Memory B cell (primary cell): ENCODE measurements at places on chromosomes 7 and 10.

- DNase-seq, result no peak
- H3K4me3 ChIP-seq, result no peak overlapping the region
- H3K36me3 ChIP-seq, result peaks cover 3% of the 10 kb centered on the region
- peaks cover 15% of the 10 kb centered on the region for H3K27me3 ChIP-seq
Measured at GRCh38 chr10:67696679-67697078, 684 bp upstream of the CTNNA3 start.

DNA sequence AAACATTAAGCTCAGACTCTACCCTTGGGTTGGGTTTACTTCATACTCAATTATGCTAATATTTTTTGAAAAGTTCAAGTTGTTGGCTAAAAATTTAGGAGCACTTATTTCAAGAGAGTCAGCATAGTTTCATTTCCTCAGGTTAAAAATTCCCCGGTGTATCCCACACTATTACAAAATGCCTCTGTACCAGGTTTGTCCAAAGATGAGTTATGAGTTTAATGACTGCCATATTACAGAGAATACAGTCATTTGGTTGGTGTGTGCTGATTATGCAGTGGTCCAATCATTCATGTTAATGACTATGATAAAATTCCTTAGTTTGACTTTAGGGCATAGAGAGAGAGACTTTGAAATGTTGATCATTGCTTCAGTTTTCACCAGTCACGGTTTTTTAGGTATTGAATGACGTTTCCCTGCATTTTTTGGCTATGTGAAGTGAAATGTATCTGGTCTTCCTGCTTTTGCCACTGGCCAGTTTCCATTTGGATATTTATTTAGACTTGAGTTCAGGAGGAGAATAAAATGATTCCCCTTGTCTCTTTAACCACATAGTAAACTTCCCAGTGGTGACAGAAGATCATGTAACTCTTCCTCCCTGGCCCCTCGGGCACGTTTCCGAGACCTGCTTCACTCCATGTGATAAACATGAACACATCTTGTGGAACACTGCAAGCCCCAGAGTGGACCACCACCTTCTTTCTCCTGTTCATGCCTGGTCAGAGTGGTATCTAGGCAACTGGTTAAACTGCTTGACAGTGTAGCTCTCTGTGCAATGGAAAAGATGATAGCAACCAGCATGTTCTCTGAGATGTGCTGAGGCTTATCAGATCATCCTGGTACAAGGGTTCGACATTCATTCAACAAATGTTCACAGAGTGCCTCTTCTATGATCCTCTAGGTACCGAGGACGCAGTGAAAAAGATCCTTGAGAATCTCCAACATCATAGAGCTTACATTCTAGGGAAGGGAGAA is 153.6 kb downstream of the CACNB2 start:
- peaks cover 4% of the 10 kb centered on the region for H3K4me1 ChIP-seq
- H3K36me3 ChIP-seq, result no peaks in the 10 kb centered on the region
- DNase-seq, result no peak

GRCh38 chr10:77500754-77501151 is 136.9 kb downstream of the KCNMA1 start:
- no peak overlapping the region for H3K27ac ChIP-seq
- H3K4me1 ChIP-seq, result peaks cover 3% of the 10 kb centered on the region
- H3K27me3 ChIP-seq, result peaks cover 4% of the 10 kb centered on the region
- DNase-seq, result no peak
- H3K36me3 ChIP-seq, result no peaks in the 10 kb centered on the region
- H3K4me3 ChIP-seq, result no peak overlapping the region

GRCh38 chr10:30436191-30436611 is 2.2 kb downstream of the MAP3K8 start:
- H3K36me3 ChIP-seq, result peaks cover 19% of the 10 kb centered on the region
- H3K4me3 ChIP-seq, result peak overlapping the region; percentile 85
- DNase-seq, result no peak
- H3K27me3 ChIP-seq, result no peaks in the 10 kb centered on the region
- H3K27ac ChIP-seq, result peak overlapping the region; percentile 99
- H3K4me1 ChIP-seq, result peaks cover 55% of the 10 kb centered on the region

- H3K4me3 ChIP-seq, result no peak overlapping the region
- H3K4me1 ChIP-seq, result peaks cover 21% of the 10 kb centered on the region
- H3K27ac ChIP-seq, result no peak overlapping the region
- DNase-seq, result no peak
- H3K27me3 ChIP-seq, result no peaks in the 10 kb centered on the region
Measured at GRCh38 chr7:90804370-90804769, 208.2 kb downstream of the CDK14 start.

DNA sequence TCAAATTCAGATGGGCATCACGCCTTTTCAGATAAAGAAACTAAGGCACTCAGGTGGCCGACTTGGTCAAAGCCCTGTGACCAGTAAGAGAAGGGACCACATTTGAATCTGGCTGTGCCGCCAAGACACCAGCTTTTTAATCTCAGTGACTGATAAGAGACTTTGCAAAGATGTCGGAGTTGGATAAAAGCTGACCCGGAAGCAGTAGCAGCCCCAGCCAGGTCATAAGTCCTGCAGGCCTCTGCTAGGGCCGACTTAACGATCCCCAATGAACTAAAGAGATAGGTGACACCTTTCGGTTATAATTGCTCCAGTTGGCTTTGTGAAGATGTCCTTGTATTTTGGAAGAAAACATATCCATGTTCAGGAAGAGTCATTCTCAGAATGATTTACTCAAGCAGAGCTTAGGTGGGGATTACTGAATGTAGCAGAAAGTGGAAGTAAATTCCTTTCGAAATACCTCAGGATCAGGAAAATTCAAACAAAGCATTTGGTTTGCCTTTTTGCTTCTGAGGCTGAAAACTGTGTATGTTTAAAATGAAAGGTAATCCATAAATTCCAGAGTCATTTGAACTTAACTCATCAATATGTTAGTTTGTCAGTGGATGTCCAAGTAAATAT is 164.2 kb upstream of the PITRM1 start:
- H3K27ac ChIP-seq, result no peak overlapping the region
- no peak overlapping the region for H3K4me3 ChIP-seq
- no peaks in the 10 kb centered on the region for H3K4me1 ChIP-seq
- no peak for DNase-seq

DNA sequence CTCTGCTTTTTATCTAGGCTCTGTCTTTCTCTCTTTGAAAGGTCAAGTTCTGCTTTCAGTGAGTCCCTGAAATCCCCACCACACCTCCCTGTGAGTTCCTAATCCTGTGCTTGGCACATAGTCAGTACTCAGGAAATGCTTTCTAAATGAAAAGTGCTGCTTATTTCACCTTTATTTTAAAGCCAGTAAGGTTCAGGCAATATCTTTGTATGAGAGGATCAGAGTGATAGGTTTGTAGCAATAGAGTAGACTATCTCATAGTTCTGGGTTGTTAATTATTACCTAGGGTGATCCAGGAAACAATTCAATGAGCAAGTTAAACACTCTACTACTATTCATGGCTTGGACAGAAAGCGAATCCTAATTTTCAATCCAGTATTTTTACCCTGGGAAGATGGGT is 7.4 kb upstream of the LAMB1 start:
- DNase-seq, result no peak
- no peaks in the 10 kb centered on the region for H3K36me3 ChIP-seq
- H3K4me3 ChIP-seq, result no peak overlapping the region
- peaks cover 11% of the 10 kb centered on the region for H3K27me3 ChIP-seq
- H3K27ac ChIP-seq, result no peak overlapping the region
- no peaks in the 10 kb centered on the region for H3K4me1 ChIP-seq

DNA sequence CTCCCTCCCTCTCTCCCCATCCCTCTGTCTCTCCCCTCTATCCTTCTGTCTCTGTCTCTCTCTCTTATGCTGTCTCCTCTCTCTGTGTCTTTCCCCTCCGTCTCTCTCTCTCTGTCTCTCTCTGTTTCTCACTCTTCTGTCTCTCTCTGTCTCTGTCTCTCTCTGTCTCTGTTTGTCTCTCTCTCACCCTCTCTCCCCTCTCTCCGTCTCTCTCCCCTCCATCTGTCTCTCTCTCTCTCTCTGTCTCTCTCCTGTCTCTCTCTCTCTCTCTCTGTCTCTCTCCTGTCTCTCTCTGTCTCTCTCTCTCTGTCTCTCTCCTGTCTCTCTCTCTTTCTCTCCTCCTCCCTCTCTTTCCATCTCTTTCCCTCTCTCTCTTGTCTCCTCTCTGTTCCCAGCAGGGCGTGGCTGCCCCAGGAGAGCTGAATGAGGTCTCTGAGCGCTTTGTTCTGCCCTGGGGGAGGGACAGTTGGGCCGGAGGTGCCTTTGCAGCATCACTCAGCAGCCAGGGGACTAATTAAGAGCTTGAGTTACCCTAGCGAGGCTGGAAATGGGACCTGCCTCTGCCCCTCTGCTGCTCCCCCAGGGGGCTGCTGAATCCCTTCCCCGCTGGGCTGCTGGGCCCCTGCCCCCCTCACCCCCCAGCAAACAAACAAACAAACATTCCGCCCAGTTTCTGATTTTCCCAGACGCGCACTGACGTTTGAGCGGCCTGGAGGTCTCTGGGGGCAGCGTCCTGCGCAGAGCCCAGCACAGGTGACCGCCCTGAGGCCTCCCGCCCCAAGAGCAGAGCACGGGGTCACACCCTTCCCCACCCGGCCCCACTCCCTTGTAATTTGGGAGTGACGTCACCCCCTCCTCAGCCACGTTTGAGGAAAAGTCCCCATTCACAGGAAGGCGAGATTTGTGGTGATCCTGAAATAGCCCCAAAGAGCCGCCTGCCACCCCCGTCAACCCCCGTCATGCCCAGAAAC is 68.1 kb downstream of the PDGFA start:
- H3K27me3 ChIP-seq, result peaks cover 15% of the 10 kb centered on the region
- peak overlapping the region; percentile 50 for H3K4me3 ChIP-seq
- peak overlapping the region; percentile 67 for H3K27ac ChIP-seq
- peaks cover 4% of the 10 kb centered on the region for H3K36me3 ChIP-seq
- H3K4me1 ChIP-seq, result peaks cover 8% of the 10 kb centered on the region

DNA sequence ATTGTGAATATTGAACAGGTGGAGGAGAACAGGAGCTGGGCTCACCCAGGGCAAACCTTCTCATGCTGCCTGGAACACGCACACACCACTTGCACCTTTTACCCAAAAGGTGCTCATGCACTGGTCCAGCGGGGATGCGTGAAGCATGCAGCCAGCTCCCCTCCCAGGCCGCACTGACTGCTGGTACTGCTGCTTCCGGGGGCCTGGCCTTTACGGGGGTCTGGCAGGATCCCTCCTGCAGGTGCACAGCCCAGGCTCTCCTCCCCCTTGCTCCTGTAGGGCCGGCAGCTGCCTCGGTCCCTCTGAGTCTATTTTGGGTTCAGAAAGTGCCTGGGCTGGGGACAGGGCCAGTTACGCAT is 221.7 kb downstream of the DNAJB6 start:
- no peak for DNase-seq
- no peak overlapping the region for H3K4me3 ChIP-seq
- no peaks in the 10 kb centered on the region for H3K4me1 ChIP-seq
- H3K27me3 ChIP-seq, result no peaks in the 10 kb centered on the region
- no peak overlapping the region for H3K27ac ChIP-seq

DNA sequence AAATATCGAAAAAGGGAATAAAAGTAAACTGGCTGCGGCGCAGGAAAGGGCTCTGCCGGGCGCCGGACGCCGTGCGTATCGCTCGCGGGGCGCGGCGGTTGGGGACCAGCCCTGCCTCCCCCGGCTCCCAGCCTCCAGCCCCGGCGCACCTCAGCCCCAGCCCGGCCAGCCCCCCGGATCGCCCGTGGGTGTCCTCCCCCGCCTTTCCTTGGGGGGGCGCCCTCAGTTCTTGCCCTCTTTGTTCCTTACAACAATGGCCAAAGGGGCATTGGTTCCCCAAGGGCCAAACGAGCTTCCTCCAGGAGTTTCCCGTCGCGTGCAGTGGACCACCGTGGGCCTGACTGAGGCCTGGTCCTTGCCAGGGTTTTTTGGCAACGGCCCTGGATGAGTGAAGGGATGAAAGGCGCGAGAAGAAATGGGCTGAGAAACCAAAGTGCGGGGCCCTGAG is 1.2 kb downstream of the MACROH2A2 start:
- H3K27ac ChIP-seq, result no peak overlapping the region
- no peaks in the 10 kb centered on the region for H3K36me3 ChIP-seq
- no peak overlapping the region for H3K4me3 ChIP-seq
- H3K27me3 ChIP-seq, result peaks cover 18% of the 10 kb centered on the region
- no peak for DNase-seq
- peaks cover 7% of the 10 kb centered on the region for H3K4me1 ChIP-seq

- no peak for DNase-seq
- no peak overlapping the region for H3K4me3 ChIP-seq
- H3K27ac ChIP-seq, result no peak overlapping the region
- peaks cover 4% of the 10 kb centered on the region for H3K4me1 ChIP-seq
Measured at GRCh38 chr10:14450041-14450491, 119.3 kb upstream of the FRMD4A start.

DNA sequence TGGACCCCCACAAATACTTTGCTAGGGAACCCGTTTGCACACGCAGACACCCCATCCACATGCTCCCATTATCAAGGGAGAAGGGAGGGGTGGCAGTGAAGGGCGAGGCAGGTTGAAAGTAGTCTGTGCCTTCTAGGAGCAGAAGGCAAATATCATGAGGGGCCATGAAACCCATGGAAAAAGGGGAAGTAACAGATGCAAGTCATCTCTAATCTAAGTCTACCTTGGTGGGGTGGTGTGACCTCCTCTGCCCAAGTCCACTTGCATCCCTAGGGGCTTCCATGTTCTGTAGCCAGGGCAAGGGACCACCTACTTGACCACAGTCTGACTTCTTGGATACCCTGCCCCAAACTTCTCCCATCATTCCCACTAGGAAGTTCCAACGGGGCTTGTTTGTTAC is 5.5 kb downstream of the GIMAP6 start:
- peaks cover 8% of the 10 kb centered on the region for H3K27me3 ChIP-seq
- peaks cover under 1% of the 10 kb centered on the region for H3K4me1 ChIP-seq
- no peak overlapping the region for H3K4me3 ChIP-seq
- H3K36me3 ChIP-seq, result no peaks in the 10 kb centered on the region

DNA sequence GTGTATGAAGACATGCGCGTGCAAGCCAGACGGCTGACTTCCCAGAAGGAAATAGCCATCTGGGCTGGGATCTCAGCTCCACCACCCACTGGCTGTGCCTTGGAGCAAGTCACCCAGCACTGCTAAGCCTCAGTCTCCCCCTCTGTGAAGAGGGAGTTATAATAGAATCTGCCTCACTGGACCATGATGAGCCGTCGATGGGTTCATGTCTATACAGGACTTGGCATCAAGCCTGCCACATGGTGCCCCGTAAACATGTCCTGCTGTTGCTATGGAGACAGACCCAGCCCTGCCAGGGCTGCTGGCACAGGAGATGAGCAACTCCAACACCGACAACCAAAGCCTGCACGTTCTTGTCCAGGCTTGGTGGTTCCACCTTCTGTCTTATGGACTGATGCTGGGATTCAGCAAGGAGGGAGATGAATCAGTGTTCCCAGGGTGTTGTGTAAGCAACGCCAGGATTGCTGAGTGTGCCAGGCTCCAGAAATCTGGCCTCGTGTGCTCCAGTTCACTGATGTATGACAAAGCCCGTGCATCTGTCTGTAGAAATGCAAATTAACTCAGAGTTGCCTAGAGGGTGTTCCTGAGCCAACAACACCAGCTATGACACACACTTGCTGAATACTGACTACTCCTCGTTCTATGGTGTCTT is 5.6 kb downstream of the GPR15LG start:
- H3K4me1 ChIP-seq, result peaks cover 4% of the 10 kb centered on the region
- H3K27me3 ChIP-seq, result no peaks in the 10 kb centered on the region
- no peak overlapping the region for H3K27ac ChIP-seq
- no peak overlapping the region for H3K4me3 ChIP-seq
